ENCODE measurements at places on chromosomes 3 and 15. TPM values are rescaled to one million over a fixed set of nuclear protein-coding genes. Genes with fewer than 3 reads are reported as not detected.

The EPHB3 gene
- 17.7 TPM for polyA plus RNA-seq

The NR1I2 gene
- polyA plus RNA-seq: 0.44 TPM

The FAM43A gene
- polyA plus RNA-seq: 13.9 TPM

The ETV5 gene
- 205 TPM for polyA plus RNA-seq

The ZNF80 gene
- 0.11 TPM for polyA plus RNA-seq

The SLC27A2 gene
- polyA plus RNA-seq: 8.8 TPM

The CFAP20DC gene
- polyA plus RNA-seq: 7.0 TPM

The AQR gene
- polyA plus RNA-seq: 50.5 TPM

The SCG5 gene
- 7.4 TPM for polyA plus RNA-seq

The MCF2L2 gene
- 3.0 TPM for polyA plus RNA-seq

The KLF15 gene
- 8.3 TPM for polyA plus RNA-seq

The PDCD10 gene
- 48.3 TPM for polyA plus RNA-seq

The ADCY5 gene
- 12.1 TPM for polyA plus RNA-seq

The SERPINI1 gene
- 10.5 TPM for polyA plus RNA-seq

The CFAP100 gene
- polyA plus RNA-seq: 6.8 TPM

Data from right lung (tissue), 10 donors.